Activated T-helper 17 cell treated with anti-CD3 and anti-CD28 coated beads, Interleukin-2, amount 50 U/mL, for 72 hours (primary cell): ENCODE measurements at places on chromosomes 4 and X.
A peak's percentile ranks its signal among the peaks of the same experiment; 100 is the strongest.

DNA sequence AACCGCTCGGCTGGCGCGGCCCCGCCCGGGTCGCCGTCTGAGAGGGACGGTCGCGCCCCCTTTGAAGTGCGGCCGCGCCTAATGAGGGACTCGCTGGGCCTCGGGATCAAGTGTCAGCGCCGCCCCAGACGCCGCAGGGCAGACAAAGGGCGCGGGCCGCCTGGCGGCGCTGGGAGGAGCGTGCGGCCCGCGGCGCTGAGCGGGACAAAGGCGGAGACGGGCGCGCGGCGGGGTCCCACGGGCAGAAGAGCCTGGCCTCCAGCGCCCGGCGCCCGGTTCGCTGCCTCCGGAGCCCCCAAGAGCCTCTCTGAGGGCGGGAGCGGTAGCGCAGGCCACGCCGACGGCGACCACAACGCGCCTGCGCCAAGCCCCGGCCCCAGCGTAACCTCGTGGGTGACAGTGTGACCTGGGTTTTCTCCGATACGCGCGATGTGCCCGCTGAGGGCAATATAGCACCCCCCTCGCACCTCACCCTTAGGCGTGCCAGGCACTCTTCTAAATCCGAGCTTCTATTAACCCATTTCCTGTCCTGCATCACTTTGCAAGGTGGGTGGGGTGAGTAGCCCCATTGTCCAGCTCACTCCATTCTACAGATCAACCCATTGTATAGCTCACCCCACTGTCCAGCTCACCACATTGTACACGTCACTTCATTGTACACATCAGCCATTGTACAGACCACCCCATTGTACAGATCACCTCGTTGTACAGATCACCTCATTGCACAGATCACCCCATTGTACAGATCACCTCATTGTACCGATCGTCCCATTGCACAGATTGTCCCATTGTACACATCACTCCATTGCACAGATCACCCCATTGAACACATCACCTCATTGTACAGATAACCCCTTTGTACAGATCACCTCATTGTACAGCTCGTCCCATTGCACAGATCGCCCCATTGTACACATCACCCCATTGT is 33.7 kb upstream of the STX18 start:
- ATAC-seq, result peak; percentile 89

- ATAC-seq, result no peak
Observed at GRCh38 chr4:18042012-18042411, 20.5 kb upstream of the LCORL start.

GRCh38 chr4:112706840-112707207 is 69.9 kb downstream of the LARP7 start:
- no peak for ATAC-seq

DNA sequence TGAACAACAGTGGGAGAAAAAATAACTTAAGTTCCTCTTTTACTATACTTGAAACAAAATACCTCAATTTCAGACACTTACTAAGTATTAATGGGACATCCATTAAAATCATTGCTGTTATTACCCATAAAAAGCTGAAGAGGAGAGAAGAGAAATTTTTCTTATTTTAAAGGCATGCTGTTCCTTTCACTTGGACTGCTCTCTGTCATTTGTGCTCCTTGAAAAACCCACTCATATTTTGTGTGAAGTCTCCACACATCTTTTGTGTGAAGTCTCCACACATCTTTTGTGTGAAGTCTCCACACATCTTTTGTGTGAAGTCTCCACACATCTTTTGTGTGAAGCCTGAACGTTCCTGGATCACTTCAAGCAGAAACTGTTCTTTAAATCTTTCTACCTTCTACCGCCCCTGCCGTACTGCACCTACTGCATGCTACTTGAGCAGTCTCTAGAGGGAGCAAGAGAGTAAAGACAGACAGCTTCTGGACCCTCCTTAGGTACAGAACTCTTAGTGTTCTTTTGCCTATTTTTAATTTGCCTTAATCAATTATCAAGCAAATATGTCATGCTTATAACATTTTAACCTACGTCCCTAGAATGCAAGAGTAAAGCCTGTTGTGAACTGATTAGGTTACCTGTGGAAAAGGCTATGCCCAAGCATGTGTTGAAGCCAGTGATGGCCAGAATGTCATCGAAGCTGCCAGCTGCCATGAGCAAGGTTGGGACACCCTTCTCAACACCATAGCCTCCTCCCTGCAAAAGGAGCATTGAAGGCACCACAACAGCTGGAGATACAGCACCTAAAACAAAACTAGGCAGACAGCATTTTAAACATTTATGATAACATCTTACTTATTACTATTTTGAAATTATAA is 27.1 kb upstream of the SLC9B1 start:
- ATAC-seq, result peak; percentile 81

DNA sequence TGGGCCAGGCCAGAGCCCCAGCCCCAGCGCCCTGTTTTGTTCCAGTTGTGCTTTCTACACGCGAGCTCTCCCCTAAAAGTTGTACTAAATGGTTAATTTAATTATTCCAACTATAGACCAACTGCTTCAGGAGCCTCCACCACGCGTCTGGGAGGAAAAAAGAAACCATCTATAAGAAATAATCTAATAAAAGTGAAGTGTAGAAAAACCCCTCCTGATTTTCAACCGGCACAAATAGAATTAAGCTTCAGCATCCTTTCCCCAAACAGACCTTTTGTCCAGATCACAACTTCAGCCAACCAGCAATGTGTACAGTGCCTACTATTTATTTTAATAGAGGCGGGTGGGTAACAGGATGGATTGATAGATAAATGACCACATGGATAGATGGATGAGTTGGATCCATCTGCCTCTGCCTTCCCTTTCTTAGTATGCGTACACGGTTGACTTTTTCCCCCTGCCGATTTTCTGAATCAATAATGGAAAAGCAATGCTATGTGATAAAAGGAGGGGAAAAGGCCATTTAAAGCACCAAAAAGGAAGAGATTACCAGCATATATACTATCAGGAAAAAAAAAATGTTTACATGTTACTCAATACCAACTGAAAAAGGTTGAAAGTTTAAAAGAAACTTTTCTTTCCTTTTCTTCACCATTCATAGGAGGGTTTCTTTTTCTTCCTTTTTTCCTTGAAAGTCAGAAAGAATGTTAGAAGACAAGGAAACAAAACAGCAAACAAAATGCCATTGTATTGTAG is 3.7 kb upstream of the PHOX2B start:
- ATAC-seq, result no peak

DNA sequence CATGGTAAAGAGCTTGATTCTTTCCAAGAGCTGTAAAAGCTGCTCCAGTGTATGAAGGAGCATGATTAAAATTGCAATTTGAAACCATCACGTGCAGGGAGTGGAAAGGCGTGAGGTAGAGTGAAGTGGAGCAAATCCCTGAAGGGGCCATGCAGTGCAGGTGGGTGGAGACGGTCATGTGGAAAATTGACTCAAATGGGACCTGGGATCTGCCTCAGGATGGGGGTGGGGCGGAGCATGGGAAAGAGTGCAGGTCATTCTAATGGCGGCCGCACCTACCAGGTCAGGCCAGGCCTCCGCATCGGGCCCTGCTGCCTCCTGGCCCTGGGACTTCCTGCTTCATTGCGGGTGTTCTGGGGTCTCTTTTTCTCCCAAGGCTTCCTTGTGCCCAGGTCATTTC is 25.3 kb upstream of the TRIM60 start:
- ATAC-seq, result no peak
